Naive thymus-derived CD4-positive, alpha-beta T cell (primary cell): ENCODE measurements at places on chromosomes 4 and X.

GRCh38 chr4:67935888-67936287 is 27.4 kb downstream of the TMPRSS11A start:
- no peak for DNase-seq

- no peak for DNase-seq
Observed at GRCh38 chr4:158995040-158995439, 107.8 kb upstream of the RAPGEF2 start.

DNA sequence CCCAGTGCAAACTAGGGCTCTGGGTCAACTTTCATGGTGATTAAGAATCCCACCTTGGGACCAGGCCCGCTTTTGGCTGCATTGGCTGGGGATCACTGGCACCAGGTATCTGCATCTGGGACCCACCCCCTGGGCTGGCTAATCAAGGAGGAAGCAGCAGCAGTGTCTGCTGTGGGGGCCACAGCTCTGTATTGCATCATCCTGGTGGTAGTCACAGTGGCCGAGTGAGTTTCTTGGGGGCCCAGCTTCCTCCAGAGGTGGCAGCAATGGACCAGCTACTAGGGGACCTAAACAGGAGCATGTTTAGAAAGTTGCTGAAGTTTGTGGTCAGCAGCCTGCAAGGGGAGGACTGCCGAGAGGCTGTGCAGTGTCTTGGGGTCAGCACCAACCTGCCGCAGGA is 15.7 kb downstream of the LNX1 start:
- no peak for DNase-seq

DNA sequence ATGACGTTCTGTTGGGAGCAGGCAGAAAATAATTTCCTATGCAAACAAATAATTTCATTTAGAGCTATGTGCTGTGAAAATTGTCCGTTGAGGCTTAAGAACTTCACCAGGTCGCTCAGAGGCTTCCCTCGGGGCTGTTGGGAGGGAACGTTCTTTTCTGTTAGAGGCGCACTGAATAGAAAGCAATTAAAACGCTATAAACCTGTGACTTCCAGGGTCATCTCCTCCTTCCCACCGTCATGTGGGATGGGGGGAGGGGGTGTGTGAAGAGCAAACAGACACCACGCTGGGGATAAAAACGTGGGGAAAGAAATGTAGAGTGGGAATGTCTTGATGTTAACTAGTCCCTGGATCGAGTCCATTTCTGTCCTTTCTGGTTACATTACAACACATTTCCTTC is 35.2 kb upstream of the ZNF518B start:
- DNase-seq, result no peak

DNA sequence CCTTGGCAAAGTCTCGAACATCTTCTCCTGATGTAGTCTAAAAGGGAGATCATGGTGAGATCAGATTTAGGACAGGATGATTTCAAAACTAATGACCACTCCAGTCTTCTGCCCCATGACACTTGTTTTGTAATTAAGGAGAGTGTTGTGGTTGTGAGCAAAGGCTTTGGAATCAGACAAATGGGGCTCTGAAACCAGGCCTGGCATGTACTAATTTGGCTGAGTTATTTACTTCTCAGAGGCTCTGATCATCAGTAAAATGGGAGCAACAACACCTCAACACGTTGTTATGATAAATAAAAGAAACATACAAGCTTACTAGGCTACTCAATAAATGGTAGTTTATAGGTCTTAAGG is 106.9 kb upstream of the FTHL17 start:
- DNase-seq, result no peak
